Stimulated activated CD8-positive, alpha-beta memory T cell treated with anti-CD3 and anti-CD28 coated beads, Interleukin-15, amount 100 ng/mL, for 4 hours (primary cell): ENCODE measurements at places on chromosomes 11 and 22.
A peak's percentile ranks its signal among the peaks of the same experiment; 100 is the strongest.

GRCh38 chr22:38049812-38050619 lies 7.2 kb upstream of the PICK1 start:
- no peak for DNase-seq

GRCh38 chr11:34444428-34444827 lies 5.7 kb downstream of the CAT start:
- DNase-seq, result no peak

- peak; percentile 4 for DNase-seq
Measured at GRCh38 chr11:78645226-78646202, 70.8 kb upstream of the NARS2 start.

DNA sequence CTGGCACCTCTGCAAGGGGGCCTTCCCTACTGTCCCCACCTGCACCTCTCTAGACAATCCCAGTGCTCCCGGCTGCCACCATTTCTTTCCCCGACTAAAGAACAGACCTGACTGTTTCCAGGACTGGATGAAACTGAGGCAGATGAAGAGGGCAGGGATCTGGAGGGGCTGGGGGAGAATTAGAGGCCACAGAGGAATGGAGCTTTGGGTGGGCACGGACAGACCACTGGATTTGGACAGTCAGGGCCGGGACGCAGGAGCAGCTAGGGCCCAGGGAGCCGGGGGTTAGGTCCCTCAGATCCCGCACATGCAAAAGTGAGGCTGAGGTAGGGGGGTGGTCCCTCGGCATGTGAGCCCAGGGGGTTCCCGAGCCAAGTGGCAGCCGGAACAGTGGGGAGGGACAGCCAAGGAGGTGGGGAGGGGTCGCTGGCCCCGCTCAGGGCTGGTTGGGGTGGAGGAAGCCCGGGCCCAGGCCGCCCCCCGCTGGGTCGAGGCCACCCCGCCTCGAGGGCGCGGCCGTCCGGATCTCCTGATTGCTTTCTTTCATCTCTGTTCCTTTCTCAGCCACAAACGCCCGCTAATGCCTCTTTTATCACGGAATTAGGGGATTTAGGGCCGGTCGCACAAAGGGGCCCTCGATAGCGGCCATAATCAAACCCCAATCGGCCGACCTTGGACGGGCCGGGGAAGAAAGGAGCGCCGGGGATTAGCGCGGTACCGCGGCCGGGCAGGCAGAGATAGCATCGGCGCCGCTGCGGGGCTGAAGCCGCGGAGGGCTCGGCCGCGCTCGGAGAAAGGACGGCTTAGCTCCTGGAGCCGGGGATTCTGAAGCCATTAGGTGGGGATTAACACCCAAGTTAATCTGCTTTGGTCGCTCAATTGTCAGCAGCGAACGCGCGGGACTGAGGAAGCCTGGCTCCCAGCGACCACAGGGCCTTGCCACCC lies 9.3 kb downstream of the SLC25A1 start:
- no peak for DNase-seq

GRCh38 chr11:3994030-3994640 lies 100.5 kb upstream of the RRM1 start:
- no peak for DNase-seq

GRCh38 chr11:2651826-2652271 lies 47.9 kb downstream of the KCNQ1OT1 start:
- no peak for DNase-seq

DNA sequence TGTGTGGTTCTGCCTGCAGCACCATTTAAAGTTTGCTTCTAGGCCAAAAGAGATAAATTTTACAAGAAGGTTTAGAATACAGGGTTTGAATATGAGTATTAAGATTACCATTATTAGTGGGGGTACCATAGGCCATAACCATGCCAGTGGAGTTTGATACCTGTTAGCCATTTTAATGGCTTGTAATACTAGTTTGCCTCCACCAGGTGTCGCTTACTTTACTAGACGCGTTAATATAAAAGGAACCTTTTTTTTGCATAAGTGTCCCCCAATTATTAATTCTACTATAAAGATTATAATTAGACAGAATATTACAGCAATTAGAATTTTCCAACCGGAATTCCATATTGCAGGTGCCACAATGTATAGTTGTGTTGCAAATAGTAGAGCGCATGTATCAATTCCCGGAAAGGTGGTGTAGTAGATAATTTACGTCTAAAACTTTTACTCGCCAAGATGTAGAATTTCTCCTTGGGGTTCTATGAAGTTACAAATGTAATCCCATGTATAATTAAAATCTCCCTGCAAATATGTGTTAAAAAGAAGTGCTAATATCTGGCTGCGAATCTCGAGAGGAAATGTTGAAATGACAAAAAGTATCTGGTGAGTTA lies 16.1 kb downstream of the MS4A6E start:
- no peak for DNase-seq

DNA sequence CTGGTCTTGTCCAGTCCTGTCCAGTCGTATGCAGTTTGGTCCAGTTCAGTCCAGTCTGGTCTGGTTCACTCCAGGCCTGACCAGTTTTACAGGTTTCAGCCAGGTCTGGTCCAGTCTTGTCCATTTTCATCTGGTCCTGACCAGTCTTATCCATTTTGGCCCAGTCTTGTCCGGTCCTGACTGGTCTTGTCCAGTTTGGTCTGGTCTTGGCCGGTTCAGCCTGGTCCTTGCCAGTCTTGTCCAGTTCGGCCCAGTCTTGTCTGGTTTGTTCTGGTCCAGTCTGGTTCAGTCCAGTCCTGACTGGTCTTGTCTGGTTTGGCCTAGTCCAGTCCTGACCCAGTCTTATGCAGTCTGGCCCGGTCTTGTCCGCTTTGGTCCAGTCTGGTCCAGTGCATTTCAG lies 380.2 kb downstream of the OR4C45 start:
- no peak for DNase-seq

DNA sequence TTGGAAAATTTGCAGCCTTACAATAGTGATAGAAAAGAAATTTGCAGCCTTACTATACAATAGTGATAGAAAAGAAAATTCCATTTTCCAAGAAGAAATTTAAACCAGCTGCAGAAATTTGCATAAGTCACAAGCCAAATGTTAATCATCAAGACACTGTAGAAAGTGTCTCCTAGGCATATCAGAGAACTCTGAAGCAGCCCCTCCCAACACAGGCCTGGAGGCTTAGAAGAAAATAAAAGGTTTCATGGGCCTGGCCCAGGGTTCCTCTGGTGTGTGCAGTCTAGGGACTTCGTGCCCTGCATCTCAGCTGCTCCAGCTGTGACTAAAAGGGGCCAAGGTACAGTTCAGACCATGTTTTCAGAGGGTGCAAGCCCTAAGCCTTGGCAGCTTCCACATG lies 6.0 kb downstream of the OR4A16 start:
- no peak for DNase-seq

GRCh38 chr11:94885133-94885532 lies 88.2 kb downstream of the CWC15 start:
- no peak for DNase-seq
